ENCODE measurements at places on chromosomes 13 and 19.

- no peak for DNase-seq
Observed at GRCh38 chr13:43307921-43308433, 284.6 kb downstream of the DNAJC15 start.

DNA sequence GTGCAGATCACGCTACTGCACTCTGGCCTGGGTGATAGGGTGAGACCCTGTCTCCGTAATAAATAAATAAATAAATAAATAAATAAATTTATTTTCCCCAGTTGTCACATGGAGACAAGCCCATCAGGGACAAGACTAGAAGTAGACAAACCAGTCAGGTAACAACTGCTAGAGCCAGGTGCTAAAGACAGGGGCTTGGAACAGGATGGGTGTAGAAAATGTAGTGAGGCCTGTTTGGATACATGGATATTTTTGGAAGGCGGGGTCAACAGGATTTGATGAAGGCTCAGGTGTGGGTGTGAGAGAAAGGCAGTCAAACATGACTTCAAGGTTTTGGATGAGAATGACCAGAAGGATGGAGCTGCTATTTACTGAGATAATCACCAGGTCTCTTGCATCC lies 27.7 kb upstream of the TPM4 start:
- DNase-seq = no peak

DNA sequence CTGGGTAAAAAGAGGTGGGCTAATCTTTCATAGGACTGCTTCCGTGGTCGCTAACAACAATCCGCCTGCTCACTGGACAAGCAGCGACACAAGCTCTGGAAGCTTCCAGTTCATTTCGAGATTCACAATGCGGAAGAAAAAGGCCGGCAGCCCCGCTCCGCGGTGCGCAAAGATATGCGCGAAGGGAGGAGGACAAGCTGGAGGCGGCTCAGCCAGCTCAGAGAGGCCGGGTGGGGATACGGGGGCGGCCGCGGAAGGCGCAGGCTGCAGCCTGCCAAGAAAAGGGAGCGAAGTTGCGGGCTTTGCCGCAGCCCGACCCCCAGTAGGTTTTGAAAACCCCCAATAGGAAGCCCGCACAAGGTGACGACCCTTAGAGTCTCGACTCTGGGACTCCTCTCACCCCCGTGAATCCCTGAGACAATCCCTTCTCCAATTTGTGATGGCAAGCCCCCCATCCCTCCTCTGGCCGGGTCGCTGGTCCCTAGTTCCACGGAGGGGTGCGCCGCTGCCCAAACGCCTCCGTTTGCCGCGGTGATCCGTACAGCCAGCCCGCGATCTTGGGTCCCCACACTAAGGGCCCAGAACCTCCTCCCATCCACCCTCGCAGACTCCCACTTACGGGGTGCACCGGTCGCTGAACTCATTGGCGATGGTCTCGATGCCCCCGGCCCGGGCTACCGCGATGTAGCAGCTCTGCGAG lies 697 bp downstream of the HSPH1 start:
- DNase-seq = peak; percentile 70

DNA sequence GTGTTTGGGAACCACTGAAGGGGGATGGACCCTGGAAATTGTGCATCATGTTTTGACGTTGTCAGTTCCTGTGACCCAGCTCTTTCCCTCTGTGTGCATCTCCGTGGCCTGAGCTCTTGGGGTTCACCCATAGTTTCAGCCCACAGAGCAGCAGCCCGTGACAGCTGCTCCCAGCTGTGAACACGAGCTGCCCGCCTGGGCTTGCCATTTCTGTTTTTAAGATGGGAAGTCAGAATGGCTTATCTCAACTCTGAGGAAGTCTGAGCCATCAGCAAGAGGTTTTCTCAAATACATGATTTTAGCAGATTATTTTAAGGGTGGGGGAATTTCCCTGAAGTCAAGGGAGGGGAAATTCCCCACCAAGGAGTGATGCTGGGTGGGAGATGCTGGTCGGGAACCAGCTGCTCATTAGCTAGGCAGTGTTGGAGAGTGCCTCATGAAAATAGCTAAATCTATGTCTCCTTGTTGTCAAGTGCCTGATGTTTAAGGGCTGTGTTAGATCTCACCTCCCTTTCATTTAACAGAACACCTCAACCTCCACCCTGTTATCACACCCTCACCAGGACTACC lies 34.8 kb upstream of the C1QTNF9 start:
- peak; percentile 68 for DNase-seq

GRCh38 chr13:75368167-75368566 lies 113.8 kb downstream of the TBC1D4 start:
- no peak for DNase-seq

GRCh38 chr13:67045357-67045756 lies 184.8 kb downstream of the PCDH9 start:
- DNase-seq = no peak

GRCh38 chr13:39575641-39576238 lies 27.3 kb downstream of the LHFPL6 start:
- no peak for DNase-seq

GRCh38 chr13:91401920-91402319 lies 3.5 kb downstream of the GPC5 start:
- no peak for DNase-seq

- DNase-seq = no peak
Observed at GRCh38 chr13:53398051-53398450, 369.4 kb downstream of the OLFM4 start.

DNA sequence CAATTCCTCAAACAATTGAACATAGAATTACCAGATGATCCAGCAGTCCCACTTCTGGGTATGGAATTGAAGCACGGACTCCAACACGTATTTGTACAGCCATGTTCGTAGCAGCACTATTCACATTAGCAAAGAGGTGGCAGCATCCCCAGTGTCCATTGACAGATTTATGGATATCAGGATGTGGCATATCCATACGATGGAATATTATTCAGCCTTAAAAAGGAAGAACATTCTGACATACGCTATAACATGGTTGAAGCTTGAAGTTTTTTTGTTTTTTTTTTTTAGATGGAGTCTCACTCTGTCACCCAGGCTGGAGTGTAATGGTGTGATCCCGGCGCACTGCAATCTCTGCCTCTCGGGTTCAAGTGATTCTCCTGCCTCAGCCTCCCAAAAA lies 220.6 kb downstream of the ZIC5 start:
- no peak for DNase-seq

DNA sequence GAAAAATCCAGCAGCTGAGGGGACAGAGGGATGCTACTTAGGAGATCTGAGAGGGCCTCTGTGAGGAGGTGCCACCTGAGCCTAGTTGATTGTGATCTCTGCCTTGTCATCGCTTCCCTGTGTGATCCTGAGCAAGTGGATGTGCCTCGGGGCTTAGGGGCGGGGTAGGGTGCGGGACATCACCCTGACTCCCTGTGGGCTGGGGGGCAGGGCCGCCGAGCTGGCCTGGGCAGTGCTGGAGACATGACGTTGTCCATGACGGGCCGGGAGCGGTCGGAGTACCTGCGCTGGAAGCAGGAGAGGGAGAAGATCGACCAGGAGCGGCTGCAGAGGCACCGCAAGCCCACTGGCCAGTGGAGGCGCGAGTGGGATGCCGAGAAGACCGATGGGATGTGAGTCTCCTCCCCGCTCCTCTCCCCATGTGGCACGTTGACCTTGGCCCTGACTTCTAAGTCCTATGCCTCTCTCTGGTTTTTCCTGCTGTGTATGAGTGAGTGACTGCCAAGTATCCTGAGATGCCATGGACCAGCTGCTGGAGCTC lies 8.2 kb upstream of the INAFM1 start:
- no peak for DNase-seq

GRCh38 chr13:113425941-113426590 lies 27.2 kb downstream of the ADPRHL1 start:
- DNase-seq = no peak
